ENCODE measurements at places on chromosomes 16 and 17. TPM values are rescaled to one million over a fixed set of nuclear protein-coding genes. Genes with fewer than 3 reads are reported as not detected.
A peak's percentile ranks its signal among the peaks of the same experiment; 100 is the strongest.

Gene NEUROD2
- total RNA-seq = not detected

Gene TNFRSF17
- total RNA-seq = not detected

Gene SMIM36
- total RNA-seq = not detected

Gene ATP1B2
- 0.37 TPM for total RNA-seq

DNA sequence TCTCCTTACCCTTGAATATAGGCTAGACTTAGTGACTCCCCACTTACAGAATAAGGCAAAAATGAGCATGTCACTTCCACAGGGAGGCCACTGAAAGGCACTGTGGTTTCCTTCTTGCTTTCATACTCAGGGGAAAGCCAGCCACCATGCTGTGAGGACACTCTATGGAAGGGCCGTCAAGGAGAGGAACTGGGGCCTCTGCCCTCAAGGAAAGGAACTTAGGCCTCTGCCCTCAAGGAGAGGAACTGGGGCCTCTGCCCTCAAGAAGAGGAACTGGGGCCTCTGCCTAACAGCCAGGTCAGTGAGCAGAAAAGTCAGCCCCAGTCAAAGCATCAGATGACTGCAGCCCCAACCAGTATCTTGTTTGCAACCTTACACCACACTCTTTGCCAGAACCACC is 30.1 kb downstream of the VPS35 start:
- H3K4me1 ChIP-seq = peaks cover 14% of the 10 kb centered on the region
- peaks cover 61% of the 10 kb centered on the region for H3K36me3 ChIP-seq
- H3K4me3 ChIP-seq = no peak overlapping the region
- H3K27me3 ChIP-seq = no peaks in the 10 kb centered on the region
- peak overlapping the region; percentile 65 for H3K27ac ChIP-seq
- no peak for DNase-seq

DNA sequence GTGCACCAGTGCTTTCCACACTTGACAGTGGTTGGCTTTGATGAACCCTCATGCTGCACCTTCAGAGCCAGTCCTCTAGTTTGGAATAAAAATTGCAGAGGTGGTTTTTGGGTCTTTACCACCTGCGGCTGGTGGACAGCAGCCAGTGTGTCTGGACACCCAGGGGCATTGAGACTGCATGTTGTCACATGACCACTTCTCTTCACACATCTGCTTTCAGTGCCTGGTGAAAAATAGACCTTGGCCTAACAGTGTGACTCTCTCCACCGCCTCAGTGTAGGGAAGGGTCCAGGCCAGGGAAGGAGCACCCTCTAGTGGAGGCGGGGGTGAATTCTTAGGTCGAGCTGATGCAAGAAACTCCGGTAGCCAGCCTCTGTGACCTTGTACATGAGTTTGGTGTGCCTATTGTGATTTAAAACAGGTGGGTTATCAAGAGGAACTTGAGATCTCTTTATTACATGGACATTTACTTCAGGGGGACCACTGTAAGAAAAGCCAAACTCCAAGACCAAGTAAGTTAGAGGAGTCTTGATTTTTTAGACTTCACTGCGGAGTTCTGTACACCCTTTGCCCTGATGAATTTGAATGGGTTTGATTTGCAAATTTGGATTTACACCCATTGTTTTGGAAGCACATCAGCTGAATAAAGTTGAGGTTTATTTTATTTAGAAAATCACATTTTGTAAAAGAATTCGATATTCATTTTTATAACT is 17.9 kb downstream of the GOSR2 start:
- peaks cover 8% of the 10 kb centered on the region for H3K4me1 ChIP-seq
- no peak overlapping the region for H3K4me3 ChIP-seq
- H3K27ac ChIP-seq = peak overlapping the region; percentile 24
- no peaks in the 10 kb centered on the region for H3K27me3 ChIP-seq
- DNase-seq = peak; percentile 60

- peaks cover 57% of the 10 kb centered on the region for H3K36me3 ChIP-seq
- no peak overlapping the region for H3K4me3 ChIP-seq
- no peaks in the 10 kb centered on the region for H3K27me3 ChIP-seq
Measured at GRCh38 chr17:50361561-50362480, 11.2 kb downstream of the MRPL27 start.

- no peaks in the 10 kb centered on the region for H3K4me1 ChIP-seq
- no peak overlapping the region for H3K27ac ChIP-seq
- no peak overlapping the region for H3K4me3 ChIP-seq
- H3K27me3 ChIP-seq = no peaks in the 10 kb centered on the region
- H3K36me3 ChIP-seq = no peaks in the 10 kb centered on the region
- DNase-seq = no peak
Measured at GRCh38 chr16:60510208-60510607, 1526.0 kb downstream of the CDH8 start.

DNA sequence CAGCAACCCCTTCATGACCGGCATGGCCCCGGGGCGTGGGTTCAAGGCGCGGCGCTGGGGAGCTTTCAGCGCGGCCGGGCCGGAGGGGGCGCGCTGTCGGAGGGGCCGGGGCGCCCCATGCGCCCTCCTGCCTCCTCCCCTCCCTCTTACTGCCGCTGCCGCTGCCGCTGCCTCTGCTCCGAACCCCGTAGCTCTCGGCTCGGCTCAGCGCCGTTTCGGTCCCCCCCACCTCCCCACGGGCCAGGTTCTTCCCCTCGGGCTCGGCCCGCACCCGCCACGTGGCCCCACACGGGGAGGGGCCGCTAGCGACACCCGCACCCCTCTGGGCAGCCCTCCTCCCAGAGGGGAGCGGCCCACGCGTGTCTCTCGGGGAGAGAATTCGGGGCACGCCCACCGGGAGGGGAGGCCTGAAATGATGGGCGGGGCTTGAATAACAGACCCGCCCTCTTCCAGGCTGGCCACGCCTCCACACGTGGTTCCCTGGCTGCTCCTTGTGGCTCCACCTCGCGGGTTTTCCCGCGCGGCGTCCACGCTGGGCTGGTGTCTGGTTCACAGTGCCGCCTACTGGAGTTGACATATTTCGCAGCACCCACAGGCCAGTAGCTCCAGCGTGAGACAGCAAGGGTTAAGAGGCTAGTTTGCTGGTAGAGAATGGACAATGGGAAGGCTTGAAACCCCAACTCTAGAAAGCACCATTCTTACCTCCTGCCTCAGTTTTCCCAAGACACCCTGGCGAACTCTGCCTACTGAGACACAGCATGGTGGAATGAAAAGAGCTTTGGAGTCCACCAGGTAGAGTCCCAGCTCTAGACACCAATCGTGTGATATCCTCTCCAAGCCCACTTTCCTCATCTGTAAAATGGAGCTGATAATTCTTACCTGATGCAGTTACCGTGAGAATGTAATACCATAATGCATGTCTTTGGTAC is at the start of gene KCNH4:
Gene KCNH4, minus strand, starts transcription at position 221 of the 929 bp plus-strand sequence. Its CDS starts 197 bp downstream, at position 24.
- H3K4me3 ChIP-seq = peak within 1 kb of the TSS; percentile 49
- DNase-seq = peak; percentile 81

DNA sequence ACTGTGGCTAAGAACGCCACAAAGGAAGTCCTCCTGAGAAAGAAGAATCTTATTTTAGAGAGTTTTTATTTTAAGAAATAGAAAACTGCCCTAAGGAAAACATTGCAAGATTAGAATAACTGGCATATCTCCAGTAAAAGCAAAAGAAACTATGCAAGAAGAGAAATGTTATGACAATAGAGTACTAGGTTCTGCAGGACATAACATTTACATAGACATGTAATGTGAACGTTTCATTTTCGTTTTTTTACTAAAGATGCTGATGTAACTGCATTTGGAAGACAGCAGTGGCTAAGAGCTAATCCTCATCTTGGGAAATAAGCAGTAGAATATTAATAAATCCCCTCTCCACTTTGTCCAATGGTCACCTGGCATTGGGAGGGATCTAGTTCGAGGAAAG is 7.8 kb upstream of the ASGR2 start:
- H3K36me3 ChIP-seq = no peaks in the 10 kb centered on the region
- no peaks in the 10 kb centered on the region for H3K4me1 ChIP-seq
- no peak overlapping the region for H3K27ac ChIP-seq
- no peak overlapping the region for H3K4me3 ChIP-seq

DNA sequence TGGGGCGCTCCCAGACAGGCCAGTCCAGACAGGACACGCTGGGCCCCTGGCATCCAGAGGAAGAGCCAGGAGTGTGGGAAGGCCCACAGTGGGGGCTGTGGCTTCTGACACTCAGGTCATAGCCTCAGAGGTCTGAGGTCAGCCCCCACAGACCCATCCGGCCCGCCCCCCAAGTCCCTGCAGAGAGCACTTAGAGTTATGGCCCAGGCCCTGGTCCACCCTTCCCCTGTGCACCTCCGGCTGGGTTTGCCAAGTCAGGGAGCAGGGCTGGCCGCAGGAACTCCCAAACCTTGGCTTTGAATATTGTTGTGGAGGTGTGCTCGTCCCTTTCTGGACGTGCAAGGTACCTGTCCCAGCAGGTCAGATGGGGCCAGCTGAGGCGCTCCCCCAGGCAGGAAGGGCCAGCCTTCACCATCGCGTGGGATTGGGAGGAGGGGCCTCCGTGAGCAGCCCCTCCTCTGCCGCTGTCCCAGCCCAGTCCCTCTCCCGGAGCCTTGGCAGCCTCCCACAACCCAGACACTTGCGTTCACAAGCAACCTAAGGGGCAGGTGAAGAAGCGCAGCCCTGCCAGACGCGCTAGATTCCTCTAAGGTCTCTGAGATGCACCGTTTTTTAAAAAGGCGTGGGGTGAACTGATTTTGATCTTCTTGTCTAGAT is 74.6 kb downstream of the SOCS1 start:
- H3K36me3 ChIP-seq = peaks cover 32% of the 10 kb centered on the region
- no peaks in the 10 kb centered on the region for H3K27me3 ChIP-seq
- H3K27ac ChIP-seq = peak overlapping the region; percentile 88
- DNase-seq = no peak
- H3K4me3 ChIP-seq = peak overlapping the region; percentile 47
- peaks cover 63% of the 10 kb centered on the region for H3K4me1 ChIP-seq

GRCh38 chr17:29461483-29462206 is 71.5 kb downstream of the TAOK1 start:
- DNase-seq = no peak
- H3K27ac ChIP-seq = no peak overlapping the region
- H3K4me1 ChIP-seq = peaks cover 14% of the 10 kb centered on the region
- H3K4me3 ChIP-seq = no peak overlapping the region

- no peak overlapping the region for H3K4me3 ChIP-seq
- DNase-seq = no peak
- peaks cover 60% of the 10 kb centered on the region for H3K4me1 ChIP-seq
- H3K27me3 ChIP-seq = no peaks in the 10 kb centered on the region
- peak overlapping the region; percentile 25 for H3K27ac ChIP-seq
Measured at GRCh38 chr17:67360880-67361279, 5.5 kb downstream of the PSMD12 start.

DNA sequence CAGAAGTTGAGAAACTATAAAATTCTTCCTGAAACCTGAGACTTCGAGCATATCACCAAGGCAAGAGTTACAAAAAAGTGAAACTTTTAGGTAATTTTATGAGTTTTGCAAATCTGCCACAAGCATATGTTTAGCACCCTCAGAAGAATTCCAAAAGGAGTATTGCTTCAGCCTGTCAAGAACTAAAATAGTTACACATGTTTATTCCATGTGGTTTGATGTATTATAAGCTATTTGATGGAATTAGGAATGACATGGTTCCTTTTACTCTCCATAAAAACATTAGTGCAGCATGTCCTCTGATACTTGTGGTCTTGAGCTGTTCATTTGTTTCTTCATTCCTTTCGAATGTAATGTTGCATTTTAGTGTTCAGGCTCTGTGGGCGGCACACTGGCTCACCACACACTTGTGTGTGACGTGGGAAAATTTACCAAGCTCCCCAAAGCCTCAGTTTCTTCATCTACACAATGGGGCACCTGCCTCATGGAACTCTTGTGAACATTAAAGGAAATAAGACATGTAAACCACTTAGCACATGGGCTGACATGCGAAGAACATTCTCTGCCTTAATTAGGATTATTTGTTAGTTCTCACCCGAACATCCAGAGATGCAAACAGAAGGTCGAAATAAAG is 204.2 kb upstream of the FOXF1 start:
- H3K27ac ChIP-seq = no peak overlapping the region
- no peaks in the 10 kb centered on the region for H3K36me3 ChIP-seq
- no peaks in the 10 kb centered on the region for H3K4me1 ChIP-seq

DNA sequence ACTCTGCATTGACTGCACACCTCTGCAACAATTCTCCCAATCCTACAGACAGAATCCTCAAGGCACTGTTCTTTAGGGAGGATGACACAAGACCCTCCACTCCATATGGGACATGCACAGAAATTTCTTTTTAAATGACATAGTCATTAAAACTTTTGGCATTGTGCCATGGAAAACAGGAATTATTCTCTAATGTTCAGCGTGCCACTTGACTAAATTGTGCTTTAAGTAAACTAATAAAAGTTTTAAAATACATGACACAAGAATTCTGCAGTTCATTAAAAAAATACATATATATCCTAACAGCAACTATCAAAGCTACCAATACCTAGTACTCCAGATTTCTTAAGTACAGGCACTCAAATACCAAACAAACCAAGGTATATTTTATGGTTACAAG is 16.0 kb downstream of the CEP112 start:
- no peak for DNase-seq
- H3K36me3 ChIP-seq = no peaks in the 10 kb centered on the region

GRCh38 chr17:1730326-1731193 is 6.1 kb downstream of the WDR81 start:
- no peaks in the 10 kb centered on the region for H3K27me3 ChIP-seq
- no peak overlapping the region for H3K4me3 ChIP-seq
- H3K4me1 ChIP-seq = peaks cover 4% of the 10 kb centered on the region
- peaks cover 23% of the 10 kb centered on the region for H3K36me3 ChIP-seq
- no peak overlapping the region for H3K27ac ChIP-seq
- no peak for DNase-seq

DNA sequence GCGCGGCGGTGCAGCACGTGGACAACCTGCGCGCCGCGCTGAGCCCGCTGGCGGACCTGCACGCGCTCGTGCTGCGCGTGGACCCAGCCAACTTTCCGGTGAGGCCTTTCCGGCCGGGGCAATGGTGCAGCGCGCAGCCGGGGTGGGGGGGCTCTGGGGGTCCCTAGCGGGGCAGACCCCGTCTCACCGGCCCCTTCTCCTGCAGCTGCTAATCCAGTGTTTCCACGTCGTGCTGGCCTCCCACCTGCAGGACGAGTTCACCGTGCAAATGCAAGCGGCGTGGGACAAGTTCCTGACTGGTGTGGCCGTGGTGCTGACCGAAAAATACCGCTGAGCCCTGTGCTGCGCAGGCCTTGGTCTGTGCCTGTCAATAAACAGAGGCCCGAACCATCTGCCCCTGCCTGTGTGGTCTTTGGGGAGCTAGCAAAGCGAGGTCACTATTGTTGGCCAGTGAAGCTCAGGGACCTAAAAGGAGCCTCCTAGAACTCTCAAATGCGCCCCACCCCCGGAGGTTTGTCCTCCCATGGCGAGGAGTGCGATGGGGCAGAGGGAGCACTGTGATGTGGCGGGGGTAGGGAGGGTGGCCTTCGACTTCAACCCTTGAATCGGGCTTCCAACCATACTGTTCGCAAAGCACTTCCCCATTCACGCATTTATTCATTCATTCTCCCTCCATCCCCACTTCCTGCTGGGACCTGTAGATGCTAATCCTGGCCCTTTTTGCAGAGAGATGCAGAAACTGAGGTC is 770 bp downstream of the HBM start:
- no peak for DNase-seq
- no peaks in the 10 kb centered on the region for H3K36me3 ChIP-seq
- no peak overlapping the region for H3K4me3 ChIP-seq
- peaks cover 53% of the 10 kb centered on the region for H3K27me3 ChIP-seq
- no peak overlapping the region for H3K27ac ChIP-seq

GRCh38 chr16:11074131-11074530 is 129.8 kb downstream of the CLEC16A start:
- no peaks in the 10 kb centered on the region for H3K27me3 ChIP-seq
- DNase-seq = no peak
- peaks cover 56% of the 10 kb centered on the region for H3K36me3 ChIP-seq
- H3K4me1 ChIP-seq = peaks cover 87% of the 10 kb centered on the region
- peak overlapping the region; percentile 94 for H3K27ac ChIP-seq
- H3K4me3 ChIP-seq = no peak overlapping the region
